ENCODE measurements at places on chromosomes 4 and X.

GRCh38 chr4:85644061-85644460 lies 169.1 kb downstream of the ARHGAP24 start:
- no peak for DNase-seq

GRCh38 chr4:41169256-41169800 lies 45.0 kb downstream of the APBB2 start:
- peak; percentile 4 for DNase-seq

DNA sequence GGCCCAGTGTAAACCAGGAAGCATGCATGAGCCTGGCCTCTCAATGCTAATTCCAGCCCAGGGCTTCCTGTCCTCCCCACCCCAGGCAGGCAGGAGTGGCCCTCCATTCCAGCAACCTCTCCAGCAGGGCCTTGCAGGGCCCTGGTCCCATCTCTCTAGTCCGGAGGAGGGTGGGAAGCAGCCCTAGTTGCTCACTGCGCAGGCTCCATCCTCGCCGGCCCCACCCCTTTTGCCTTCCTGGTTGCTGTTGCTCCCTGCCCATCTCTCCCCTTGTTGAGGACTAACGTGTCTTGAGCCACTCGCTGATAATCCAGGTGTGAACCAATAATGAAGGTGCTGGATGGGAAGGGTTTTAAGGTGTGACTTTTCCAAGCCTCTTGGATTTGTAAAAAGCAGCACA lies 161.2 kb upstream of the BCOR start:
- no peak for DNase-seq

DNA sequence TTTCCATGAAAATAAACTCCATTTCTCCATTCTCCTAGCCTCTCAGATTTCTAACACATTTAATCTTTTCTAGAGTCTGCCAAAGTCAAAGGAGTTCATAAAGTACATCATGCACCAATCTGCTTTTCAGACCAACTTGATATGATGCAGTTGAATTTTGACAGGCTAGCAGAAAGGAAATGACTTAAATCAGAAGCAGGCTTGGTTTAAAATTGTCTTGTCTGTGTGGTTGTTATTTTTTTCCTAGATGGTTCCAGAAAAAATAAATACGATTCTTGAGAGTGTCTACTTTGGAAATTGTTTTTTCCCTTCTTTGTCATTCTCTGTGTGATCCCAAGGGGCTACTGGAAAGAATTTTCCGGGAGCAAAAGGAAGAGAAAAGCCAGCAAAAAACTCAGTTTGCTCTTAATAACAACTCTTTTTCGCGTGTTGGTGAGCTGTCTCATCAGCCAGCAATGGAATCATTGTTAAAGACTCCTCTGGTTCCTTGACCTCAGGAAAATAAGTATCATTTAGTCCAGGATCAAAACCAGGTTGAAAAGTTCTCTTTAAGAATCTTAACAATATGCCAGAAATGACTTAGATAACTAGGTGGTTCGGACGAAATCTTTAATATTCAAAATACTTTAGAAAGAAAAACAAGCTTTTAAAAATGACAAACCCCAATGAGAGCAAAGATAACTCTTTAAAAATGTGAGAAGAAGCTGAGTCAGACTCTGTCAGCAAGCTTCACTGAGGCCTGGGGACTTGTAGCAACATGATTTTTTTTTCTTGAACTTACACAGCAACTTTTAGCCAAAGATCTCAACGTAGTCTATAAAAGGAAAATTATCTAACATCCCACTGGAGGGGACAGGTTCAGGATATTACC lies 49.7 kb upstream of the GAB1 start:
- DNase-seq, result no peak

DNA sequence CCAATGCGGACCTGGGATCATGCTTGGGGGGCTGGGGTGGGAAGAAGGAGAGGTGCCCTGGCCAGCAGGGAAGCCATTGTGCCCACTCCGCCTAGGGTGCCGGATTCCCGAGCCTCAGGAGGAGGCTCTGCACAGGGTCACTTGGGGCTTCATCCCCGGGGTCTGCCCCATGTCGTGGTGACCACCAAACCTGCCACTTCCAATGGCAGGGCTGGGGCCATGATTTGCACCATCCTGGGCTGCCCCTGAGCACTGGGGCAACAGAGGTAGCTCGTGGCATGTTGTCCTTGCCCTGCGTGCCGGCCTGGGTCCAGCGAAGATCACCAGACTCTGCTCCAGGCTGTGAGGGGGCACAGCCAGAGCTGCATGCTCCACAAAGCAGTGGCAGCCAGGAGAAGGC lies 71.4 kb upstream of the DCAF12L2 start:
- no peak for DNase-seq

- no peak for DNase-seq
Measured at GRCh38 chr4:183287309-183287659, 32.8 kb downstream of the CLDN22 start.
